ENCODE measurements at places on chromosomes 5 and 9. TPM values are rescaled to one million over a fixed set of nuclear protein-coding genes. Genes with fewer than 3 reads are reported as not detected.

DNA sequence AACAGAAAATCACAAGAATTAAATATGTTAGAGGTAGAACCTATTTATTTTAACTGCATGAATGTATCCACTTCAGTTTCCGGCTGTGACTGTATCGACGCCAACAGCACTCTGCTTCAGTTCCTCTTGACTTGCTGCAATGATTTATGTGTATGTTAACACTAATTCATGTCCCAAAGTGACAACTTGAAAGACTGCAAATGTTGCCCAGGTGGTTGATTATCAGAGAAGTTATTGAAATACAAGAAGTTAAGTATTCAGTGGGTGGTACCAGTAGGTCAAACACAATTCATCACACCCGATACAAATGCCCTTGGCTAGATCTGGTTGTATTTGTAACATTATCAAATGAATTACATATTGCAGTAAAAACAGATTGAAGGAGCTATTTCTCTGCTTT lies 622.7 kb upstream of the CDH18 start:
- no peak for DNase-seq

GRCh38 chr5:139690064-139690802 lies 42.1 kb downstream of the CXXC5 start:
- DNase-seq: peak; percentile 48

GRCh38 chr9:126617003-126617822 lies 3.5 kb downstream of the LMX1B start:
- DNase-seq: no peak

GRCh38 chr5:72518001-72518683 lies 10.9 kb upstream of the ZNF366 start:
- no peak for DNase-seq

- DNase-seq: no peak
Measured at GRCh38 chr5:141319202-141319601, 1.4 kb downstream of the TAF7 start.

GRCh38 chr5:1338506-1339070 lies 6.3 kb downstream of the CLPTM1L start:
- DNase-seq: no peak

DNA sequence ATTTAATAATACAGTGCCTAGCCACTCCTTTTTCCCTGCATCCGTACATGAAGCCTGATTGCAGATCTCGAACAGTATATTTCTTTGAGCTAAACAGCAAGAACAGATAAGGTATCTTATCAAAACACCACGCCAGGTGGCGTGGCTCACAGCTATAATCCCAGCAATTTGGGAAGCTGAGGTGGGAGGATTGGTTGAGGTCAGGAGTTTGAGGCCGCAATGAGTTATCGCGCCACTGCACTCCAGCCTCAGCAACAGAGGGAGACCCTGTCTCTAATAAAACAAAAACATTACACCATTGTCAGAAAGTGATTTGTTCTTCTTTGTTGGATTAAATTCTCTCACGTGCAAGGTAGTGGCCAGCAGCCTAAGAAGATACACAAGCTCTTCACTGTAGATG lies 291.2 kb upstream of the DMRT1 start:
- no peak for DNase-seq

OBP2B gene
- not detected for total RNA-seq

- DNase-seq: no peak
Measured at GRCh38 chr5:168707716-168708695, 128.8 kb upstream of the PANK3 start.

- DNase-seq: peak; percentile 24
Measured at GRCh38 chr5:67192719-67193438, 3.7 kb downstream of the CD180 start.

- DNase-seq: no peak
Measured at GRCh38 chr5:171861381-171861780, 75.8 kb downstream of the SMIM23 start.

GRCh38 chr9:36802201-36802920 lies 229.7 kb downstream of the MELK start:
- no peak for DNase-seq

BAAT gene
- total RNA-seq: 0.94 TPM

IL4 gene
- total RNA-seq: not detected

DNA sequence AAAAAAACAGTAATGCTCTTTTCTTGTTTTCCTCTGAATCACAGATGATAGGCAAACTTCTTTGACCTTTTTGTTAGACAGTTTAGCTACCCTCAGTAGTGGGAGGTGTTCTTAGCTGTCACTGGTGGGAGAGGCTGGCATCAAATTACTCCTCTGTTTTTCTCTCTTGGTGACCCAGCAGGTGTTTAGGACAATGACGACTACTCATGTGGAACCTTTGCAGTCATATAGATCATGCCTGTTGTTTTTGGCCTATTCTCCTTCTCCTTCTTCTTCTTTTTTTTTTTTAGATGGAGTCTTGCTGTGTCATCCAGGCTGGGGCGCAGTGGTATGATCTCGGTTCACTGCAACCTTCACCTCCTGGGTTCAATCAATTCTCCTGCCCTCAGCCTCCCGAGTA lies 15.4 kb upstream of the NPR2 start:
- no peak for DNase-seq

GRCh38 chr9:1604942-1605560 lies 410.1 kb upstream of the SMARCA2 start:
- DNase-seq: peak; percentile 12

GRCh38 chr9:99360026-99360425 lies 137.9 kb downstream of the SEC61B start:
- DNase-seq: no peak

- DNase-seq: no peak
Measured at GRCh38 chr5:88680253-88681132, 202.5 kb downstream of the MEF2C start.

DNA sequence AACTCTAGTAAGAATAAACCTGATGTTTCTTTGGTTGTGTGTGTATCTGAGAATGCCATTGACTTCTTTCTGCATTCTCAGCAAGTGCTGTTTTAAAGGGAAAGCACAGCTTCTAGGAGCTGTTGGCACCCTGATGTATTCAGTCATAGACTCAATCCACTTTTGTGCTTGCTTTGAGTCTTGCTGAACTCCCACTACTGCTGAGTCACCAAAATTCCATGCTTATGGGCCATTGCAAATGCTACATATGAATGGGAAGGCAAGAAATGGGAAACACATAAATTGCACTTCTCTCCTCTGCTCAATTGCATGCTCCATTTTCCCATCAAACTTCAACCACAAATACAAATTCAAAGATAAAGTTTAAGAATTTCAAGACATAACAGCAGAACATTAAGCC lies 9.8 kb upstream of the FTMT start:
- DNase-seq: peak; percentile 13

DNA sequence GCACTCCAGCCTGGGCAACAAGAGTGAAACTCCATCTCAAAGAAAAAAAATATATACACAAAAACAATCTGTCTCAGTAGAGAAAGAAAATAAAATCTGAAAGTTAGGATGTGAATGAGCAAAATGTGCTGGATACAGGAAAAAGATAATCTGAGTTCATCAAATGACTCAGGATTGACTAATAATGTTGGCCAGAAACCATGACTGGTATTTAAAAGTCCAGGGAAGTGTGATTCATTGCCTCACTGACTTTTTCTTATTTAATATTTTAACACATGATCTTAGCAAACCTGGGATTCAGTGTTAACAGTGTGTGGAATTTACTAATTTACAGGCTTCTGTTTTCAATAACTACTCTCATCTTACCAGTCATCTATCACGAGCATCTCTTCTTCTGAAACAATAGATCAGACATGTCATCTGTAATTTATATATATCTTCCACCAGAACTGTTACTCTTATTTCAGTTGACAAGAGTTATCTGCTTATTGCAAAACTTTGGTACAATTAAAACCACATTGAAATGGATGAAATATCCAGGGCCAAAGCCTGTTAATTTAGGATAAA lies 256.7 kb downstream of the CDH12 start:
- peak; percentile 78 for DNase-seq

DNA sequence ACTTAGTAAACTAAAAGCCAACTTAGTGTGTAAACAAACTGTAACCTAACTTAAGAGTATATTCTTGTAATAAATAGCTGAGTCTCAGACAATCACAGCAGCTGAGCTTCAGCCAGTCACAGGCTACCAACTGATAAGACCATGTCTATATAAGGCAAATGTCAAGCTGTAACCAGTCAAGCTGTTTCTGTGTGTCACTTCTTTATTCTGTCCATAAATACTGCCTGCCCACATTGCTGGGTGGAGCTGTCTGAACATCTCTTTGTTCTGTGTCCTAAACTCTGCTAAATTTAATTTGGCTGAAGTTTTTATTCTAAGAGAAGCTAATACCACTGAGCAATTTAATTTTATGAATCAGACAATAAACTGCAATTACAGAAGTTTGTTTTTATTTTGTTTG lies 412.1 kb upstream of the CDH10 start:
- DNase-seq: no peak
